Activated naive CD4-positive, alpha-beta T cell treated with Interleukin-2 at 50 U/mL for 16 hours (primary cell): ENCODE measurements at places on chromosomes 4 and X.

GRCh38 chr4:123651066-123651465 is 254.5 kb downstream of the SPRY1 start:
- DNase-seq = no peak

- DNase-seq = no peak
Measured at GRCh38 chr4:41145571-41146078, 68.7 kb downstream of the APBB2 start.

- no peak for DNase-seq
Measured at GRCh38 chr4:181293541-181293940, 949.7 kb upstream of the TENM3 start.

GRCh38 chr4:6331018-6331417 is 61.4 kb downstream of the WFS1 start:
- DNase-seq = peak; percentile 17

DNA sequence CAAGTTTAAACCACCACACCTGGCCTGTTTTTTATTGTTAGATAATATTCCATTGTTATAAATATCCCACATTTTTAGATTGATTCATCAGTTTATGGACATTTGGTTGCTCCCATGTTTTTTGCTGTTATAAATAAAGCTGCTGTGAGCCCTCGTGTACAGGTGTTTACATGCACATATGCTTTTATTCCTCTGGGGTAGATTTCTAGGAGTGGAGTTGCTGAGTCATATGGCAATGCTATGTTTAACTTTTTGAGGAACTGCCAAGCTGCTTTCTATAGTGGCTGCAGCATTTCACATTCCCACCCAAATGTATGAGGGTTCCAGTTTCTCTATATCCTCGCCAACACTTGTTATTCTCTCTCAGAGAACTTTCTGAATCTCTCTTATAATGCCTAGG is 90.5 kb downstream of the TBL1X start:
- no peak for DNase-seq

GRCh38 chr4:58679886-58680285 is 1569.7 kb upstream of the IGFBP7 start:
- no peak for DNase-seq

DNA sequence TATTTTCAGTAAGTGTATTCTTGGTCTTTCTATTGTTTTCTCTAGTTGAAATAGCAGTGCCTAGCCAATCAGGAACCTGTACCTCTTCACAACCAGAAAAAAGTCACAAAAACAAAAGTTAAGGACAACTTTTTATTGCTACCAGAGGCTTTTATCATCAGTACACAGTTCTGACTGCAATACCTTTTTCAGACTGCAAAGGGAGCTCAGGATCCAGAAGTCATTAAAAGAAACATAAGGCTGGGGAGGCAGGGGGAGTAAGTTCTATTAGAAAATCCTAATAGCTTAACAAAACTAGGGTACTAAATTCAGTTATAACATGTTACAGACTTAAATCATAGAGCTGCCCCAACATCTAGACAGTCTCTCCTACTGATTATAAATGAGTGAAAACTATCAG is 28.8 kb downstream of the CCNI start:
- no peak for DNase-seq

DNA sequence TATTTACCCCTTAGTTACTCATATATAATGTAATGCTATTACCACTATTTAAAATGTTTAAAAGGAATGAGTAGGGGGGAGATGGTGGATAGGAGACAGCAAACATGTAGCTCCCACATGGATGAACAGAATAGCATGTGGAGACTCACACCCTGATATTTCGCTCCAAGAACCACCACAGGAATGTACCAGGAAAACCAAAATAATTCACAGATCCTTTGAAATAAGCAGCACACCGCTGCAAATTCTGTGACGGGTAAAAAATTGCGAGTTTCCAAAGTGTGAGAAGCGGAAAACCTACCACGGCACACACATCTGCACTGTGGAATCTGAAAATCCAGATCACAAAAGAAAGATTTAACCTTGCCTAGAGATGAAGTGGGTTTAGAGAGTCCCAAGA is 428.2 kb downstream of the TLL1 start:
- no peak for DNase-seq

GRCh38 chr4:94641702-94642560 is 115.8 kb upstream of the BMPR1B start:
- no peak for DNase-seq

DNA sequence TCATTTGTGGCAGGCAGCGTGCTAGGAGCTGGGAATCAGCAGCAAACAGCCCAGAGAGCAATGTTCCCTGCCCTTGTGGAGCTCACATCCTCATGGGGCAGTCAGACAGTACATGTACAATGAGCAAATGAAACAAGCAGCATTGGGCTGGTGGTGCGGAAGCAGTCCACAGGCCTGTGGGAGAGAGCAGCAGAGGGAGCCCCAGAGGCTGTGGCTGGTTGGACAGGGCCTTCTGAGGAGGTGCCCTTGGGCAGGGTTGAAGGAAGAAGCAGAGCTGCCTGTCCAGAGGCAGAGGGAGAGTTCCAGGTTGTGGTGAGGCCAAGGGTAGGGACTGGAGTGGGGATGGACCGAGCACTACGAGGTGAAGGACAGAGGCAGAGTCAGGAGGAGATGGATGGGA is 22.5 kb downstream of the MMGT1 start:
- no peak for DNase-seq

GRCh38 chr4:18050448-18050847 is 28.9 kb upstream of the LCORL start:
- no peak for DNase-seq

GRCh38 chr4:88158489-88159228 is at the start of gene ABCG2:
Gene ABCG2, minus strand, starts transcription at chr4:88158639. Its CDS starts 18,644 bp downstream, at chr4:88139995.
- peak; percentile 55 for DNase-seq
